Progenitor cell of endocrine pancreas (in vitro differentiated cells): ENCODE measurements at places on chromosomes 2 and 18.

- DNase-seq, result no peak
These were observed 73.2 kb downstream of the IL1R2 start for GRCh38 chr2:102064679-102065674.

GRCh38 chr2:235803028-235803427, 309.2 kb downstream of the AGAP1 start:
- DNase-seq, result no peak

DNA sequence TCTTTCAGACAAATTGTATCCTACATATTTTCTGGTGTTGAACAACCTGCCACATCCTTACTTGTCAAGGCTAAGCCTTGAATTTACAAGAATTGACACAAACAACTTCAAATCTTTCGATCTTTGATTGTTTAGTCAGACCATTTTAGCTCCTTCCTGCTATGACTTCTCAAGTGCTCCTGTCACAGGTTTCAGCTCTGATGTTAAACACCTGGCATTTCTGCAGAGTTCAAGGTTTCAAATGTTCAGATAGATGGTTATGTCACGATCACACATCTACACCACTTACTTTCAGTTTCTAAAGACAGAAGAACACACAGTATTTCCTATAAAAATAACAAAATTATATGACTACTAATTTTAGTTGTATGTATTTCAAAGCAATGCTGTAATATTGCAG, 84.0 kb downstream of the RND3 start:
- no peak for DNase-seq

GRCh38 chr2:33014268-33014667, 67.5 kb downstream of the LTBP1 start:
- no peak for DNase-seq

GRCh38 chr2:96801005-96801785, 14.9 kb upstream of the CNNM3 start:
- DNase-seq, result peak; percentile 55

GRCh38 chr18:45221363-45221762, 393.9 kb upstream of the SLC14A2 start:
- no peak for DNase-seq

DNA sequence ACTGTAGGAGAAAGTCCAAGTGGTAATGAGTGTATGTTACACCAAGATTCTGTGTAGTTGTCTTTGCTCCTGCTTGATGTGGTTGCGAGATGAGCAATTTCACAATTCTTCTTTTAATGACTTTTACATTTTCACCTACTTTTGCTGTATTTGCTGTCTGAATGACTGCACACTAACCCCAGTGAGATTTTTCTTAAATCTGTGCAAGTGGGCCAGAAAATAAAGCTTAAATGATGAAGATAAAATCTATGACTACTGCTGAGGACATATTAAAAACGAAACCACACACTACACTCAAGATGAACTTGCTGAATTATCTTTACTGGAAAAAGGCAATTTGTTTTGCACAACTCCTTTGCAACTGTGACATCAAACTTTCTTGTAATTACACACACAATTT, 4.1 kb downstream of the LDAH start:
- DNase-seq, result no peak

DNA sequence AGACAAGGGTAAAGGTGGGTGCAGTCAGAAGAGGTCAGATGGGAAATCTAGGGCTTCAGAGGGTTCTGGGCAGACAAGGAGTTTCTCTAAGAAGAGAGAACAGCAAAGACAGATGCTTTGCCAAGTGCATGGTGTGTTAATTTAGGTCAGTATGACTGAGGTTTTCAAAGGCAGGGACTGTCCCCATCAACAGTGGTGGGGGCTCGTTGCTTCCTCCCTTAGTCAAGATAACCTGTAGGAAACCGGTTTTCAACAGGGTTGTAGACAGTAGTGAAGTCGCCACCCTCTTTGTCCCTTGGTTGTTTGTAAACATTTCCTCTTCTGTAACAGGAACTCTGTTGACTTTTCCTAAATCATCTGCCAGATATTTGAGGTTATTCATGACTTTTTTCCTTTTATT, 11.6 kb downstream of the RAB12 start:
- DNase-seq, result no peak

DNA sequence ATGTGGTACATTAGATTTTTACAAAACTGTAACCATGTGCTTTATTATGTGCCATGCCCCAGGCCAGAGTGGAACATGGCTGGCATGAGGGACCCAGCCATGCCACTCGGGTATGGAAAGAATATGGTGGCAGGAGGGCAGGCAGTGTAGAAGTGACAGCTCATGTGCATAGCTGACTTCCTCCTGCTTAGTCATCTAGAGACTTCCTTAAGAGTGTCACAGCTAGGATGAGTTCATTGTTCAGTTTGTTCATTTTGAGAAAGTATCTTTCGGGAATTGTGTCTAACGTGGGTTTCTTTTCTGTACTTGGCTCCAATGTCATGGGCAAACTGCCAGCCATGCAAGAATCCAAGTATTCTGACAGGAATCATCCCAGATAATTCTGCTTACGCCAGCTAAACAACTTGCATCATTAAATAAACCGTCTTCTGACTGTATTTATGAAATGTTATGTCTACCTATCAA, 94.3 kb upstream of the ITGB6 start:
- DNase-seq, result no peak

- DNase-seq, result no peak
These were observed 42.5 kb upstream of the TMEM200C start for GRCh38 chr18:5937795-5938194.

DNA sequence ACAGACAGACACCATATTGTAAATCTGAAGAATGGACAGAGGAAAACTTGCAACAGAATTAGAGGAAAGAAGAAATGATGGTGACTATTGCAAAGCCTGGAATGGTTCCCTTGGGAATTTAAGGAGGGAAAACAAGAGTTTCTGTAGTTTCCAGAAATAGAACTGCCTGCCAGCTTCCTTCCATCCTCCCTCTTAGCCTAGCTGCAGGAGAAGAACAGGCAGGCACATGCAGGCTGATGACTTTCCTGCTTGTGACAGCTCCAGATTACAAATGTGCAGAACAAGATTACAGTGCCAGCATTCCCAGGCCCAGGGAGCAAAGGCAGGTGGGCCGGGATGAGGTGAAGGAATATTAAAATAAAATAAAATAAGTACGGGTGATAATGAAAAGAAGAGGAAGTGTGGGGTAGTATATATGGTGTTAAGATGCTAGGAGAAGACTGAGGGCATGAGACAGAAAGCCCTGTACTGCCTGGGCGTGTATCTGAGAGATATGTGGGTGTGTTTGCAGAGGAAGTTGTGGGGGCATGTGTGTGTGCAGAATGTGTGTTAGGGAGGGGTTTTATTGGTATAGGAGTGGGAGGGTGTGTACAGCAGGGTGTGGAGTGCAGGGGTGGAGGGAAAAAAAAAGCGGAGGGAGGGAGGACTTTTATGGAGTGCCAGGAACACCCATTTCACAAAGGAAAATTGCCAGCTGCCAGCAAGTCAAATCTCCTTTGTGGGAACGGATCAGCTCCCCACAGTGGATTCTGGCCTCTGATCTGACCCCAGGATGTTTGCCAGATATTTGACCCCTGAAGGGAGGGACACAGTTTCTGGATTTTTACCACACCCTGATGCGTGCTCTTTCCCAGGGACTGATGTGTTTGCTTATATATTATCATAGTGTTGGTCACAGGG, 43.9 kb upstream of the NEMP2 start:
- no peak for DNase-seq

DNA sequence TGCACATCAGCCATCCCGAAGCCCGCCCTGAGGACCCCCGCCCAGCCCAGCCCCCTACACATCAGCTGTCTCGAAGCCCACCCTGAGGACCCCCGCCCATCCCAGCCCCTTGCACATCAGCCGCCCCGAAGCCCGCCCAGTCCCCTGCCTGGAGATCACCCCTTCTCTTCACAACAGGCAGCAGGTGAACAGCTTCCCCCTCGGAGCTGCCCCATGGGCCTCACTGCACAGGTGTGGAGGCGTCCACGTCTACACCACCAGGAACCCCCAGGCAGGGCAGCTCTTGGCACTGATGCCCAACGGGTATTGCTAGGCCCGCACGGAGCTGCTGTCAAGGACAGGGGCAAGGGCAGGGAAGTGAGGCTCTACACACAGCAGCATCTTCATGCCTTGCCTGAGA, 137.6 kb downstream of the HDAC4 start:
- no peak for DNase-seq

- DNase-seq, result no peak
These were observed 32.4 kb downstream of the MARCO start for GRCh38 chr2:118974103-118974993.

GRCh38 chr2:24993406-24994145, 21.8 kb upstream of the DNAJC27 start:
- DNase-seq, result no peak

DNA sequence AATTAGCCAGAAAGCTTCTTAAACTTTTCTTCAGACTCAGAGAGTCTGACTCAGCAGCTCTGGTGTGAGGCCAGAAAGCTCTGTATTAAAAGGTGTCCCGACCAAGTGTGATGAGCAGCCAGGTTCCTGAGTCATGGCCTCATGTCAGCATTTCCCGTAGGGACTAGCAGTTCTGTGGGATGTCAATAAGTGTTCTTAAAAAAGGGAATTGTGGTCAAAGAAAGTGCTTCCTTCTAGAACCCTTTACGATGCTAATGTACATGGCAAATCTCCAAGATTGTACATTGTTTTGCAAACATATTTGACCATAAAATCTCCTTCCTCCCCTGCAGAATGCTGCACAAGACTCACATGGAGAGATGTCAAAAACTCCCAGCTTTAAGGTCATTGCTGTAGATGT, 80.1 kb downstream of the PLA2R1 start:
- DNase-seq, result no peak

DNA sequence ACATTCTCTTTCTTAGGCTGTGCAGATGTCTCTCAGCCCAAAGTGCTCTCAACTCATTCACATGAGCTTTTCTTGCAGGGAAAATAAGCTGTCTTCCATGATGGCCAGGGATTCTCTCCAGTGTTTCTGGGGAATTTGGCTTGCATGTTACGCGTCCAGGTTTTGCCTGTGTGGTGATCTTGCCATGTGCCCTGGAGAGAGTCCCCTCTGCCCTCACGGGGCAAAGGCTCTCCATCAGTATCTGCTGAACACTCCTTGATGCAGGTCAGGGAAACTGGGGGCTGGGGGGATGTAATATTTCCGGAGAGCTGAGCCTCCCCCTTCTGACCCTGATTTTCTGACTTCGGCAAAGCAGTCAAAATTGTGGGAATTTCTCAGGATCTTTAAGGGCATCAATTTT, 87.6 kb downstream of the ACKR3 start:
- DNase-seq, result no peak

DNA sequence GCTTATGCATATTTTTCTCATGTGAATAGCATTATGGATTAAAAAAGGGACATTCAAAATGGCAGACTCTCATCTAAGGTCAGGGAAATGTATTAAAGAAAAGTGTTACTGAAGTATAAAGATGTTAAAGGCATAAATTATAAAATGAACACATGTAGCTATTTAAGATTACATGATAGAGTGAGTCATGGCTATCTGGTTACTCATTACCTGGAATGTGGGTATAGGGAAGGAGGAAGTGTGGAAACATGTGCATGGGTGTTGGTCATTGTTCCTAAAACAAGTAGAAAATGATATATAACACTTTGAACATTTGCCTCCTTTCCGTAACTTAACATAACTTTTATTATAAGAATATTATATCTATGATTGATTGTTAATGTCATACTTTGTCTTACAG, 66.4 kb downstream of the MYO1B start:
- DNase-seq, result no peak

DNA sequence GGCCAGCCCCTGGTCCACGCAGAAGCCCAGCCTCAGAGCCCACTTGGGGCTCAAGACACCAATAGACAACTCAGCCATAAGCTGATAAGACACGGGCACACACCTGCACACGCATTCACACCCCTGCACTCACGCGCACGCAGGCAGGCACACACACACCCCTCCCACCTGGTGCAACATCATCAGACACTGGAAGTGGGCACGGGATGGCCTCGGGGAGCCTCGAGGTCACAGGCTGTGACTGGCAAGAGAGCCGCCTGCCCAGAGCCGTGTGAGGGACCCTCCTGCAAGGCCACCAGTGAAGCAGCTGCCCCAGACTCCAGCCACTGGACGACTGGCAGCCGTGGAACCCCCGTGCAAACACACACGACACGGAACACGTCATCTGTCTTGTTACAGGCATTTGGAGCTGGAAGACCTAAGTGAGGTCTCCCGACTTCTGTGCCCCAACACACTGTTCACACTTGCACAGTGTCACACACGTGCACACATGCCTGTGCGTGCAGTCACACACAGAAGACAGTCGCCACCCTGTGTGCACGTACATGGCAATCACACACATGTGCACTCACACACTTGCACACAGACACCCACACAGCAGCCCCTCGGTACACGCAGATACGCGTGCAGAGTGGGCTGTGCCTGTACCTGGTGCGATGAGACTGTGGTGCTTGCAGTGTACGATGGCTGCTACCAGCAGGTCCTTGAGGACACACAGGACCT, 959 bp downstream of the MAB21L4 start:
- DNase-seq, result no peak

DNA sequence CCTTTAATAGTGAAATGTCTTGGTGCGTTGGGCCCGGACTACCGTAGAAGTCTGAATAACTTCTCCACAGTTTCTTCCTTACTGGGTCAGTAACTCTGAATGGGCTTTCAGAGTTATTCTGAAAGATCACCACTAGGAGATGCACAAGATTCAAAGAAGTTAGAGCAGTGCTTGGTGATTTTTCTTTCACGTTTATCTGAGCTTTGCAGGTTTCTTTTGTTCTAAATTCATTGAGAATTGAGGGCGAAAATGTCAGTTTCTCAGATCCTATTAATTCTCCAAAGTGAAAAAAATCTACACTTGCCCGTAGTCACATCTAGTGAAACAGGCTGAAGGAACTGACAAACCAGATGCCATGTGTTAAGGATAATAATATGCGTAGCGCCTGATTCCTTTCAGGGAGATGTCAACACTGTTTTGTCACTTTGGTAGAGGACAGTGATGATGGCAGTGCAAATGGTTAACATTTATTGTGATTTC, 70.1 kb downstream of the QPCT start:
- DNase-seq, result no peak

DNA sequence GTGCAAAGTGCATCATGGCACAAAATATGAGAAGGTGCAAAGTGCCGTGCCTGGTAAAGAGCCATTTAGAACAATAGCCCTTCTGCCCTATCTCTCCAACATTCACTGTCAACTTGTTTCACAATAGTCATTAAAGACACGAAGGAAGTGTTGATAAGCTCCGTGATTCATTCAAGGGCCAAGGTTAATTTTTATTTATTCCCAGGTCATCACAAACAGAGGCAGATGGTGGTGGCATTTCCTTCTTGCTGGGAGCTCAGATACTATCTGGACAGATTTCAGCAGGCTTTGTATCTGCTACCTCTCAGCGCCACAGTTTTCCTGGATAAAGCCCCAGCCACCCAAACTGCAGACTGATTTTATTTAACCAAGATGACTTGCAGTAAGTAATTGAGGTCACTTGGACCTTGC, 309.3 kb downstream of the ZNF521 start:
- no peak for DNase-seq

DNA sequence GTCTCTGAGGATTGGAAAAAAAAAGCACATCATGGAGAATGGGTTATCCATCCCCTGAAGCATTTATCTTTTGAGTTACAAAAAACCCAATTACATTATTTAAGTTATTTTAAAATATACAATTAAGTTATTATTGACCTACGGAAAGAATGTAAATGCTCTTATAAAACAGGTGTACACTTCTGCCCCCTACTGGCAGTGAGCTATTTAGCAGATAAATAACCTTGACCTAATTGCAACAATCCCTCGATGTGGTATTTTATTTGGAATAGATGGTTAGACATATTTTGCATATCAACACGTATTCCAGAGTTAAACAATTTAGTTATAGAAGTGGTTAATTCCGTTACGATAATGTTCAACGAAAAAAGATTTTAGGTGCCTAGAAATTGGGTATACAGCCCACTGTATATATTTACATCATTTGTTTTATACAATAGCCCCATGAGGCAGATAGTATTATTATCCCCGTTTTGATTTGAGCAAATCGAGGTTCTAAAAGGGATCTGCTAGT, 9.1 kb upstream of the DAW1 start:
- no peak for DNase-seq
